ENCODE measurements at places on chromosomes 4 and X.

- peak; percentile 56 for DNase-seq
Observed at GRCh38 chr4:47839259-47839658, 1.4 kb upstream of the CORIN start.

GRCh38 chr4:4289055-4289454 is 899 bp downstream of the LYAR start:
- no peak for DNase-seq

GRCh38 chr4:126221717-126222340 is 907.1 kb downstream of the FAT4 start:
- DNase-seq, result no peak

- DNase-seq, result no peak
Observed at GRCh38 chr4:138158746-138159297, 83.3 kb downstream of the SLC7A11 start.

DNA sequence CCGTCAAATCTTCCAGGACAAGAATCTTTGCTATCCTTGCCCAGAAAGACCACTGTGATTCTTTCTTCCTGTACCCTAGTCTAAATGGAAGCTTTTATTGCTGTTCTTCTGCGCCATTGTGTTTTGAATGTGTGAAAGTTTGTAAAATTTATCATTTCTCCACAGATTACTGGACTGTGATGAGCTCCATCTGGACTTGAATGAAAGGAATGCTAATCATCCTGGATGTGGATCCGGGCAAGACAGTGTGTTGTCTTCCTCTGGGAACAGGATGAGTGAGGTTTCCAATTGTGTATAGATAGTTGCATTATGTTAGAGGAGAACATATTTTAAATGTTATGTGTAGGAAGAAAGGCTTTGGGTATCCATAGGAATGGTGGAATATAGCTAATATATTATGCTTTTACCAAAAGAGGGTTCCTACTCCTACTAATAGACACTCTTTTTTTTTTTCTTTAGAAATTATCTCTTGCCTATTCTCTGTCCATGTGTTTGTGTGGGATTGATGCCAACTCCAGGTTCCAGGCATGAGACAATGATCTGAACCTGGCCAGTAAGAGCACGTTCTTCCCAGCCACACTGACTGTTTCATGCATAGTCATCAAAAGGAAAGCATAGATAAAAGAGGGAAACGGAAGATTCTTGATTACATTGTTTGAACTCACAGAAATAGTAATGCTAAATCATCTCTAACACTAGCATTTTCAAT is 803.6 kb upstream of the ADGRL3 start:
- no peak for DNase-seq

DNA sequence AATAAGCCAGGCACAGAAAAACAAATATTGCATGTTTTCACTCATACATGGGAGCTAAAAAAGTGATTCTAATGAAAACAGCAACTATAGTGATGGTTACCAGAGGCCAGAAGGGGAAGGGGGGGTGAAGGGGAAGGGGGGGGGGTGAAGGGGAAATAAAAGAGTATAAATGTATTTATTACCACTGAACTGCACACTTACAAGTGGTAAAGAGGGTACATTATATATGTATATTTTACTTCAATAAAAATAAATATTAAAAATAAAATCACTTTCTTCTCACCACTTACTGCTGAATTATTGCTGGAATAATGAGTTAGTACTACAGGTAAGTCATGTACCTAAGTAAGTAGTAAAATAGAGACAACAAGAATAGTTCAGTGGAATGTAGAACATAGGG is 2.1 kb upstream of the VCX3B start:
- DNase-seq, result no peak

GRCh38 chr4:32562010-32562409 is 1841.8 kb downstream of the PCDH7 start:
- DNase-seq, result no peak

GRCh38 chr4:1451752-1452122 is 45.5 kb upstream of the NKX1-1 start:
- DNase-seq, result no peak

- DNase-seq, result no peak
Observed at GRCh38 chr4:184887947-184888346, 62.2 kb upstream of the ACSL1 start.

GRCh38 chrX:68746988-68747387 is 81.8 kb upstream of the EFNB1 start:
- DNase-seq, result no peak

DNA sequence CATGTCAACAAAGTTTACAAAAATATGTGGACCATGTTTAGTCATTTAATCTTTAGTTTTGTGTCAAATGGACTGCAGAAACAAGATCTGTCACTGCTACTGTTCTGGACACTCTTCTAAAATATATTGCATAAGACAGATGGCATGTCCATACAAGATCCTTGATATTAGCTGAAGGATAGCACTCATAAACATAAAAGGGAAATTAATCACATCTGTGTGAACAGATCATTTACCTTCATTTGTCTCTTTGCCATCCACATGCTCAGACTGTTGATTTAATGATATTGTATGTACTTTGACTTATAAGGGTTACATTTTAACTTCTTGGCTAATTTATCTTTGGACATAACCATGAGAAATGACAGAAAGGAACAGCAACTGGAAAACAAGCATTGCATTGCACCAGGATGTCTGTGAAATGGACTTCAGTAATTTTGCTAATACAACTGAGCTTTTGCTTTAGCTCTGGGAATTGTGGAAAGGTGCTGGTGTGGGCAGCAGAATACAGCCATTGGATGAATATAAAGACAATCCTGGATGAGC is at the start of gene UGT2B7:
Gene UGT2B7 (plus strand): TSS at position 364 of the 546 bp plus-strand sequence. CDS start 47 bp downstream, at position 411.
- DNase-seq, result no peak

- DNase-seq, result no peak
Observed at GRCh38 chr4:141565379-141566089, 70.8 kb upstream of the IL15 start.

GRCh38 chrX:123357941-123358340 is 173.9 kb downstream of the GRIA3 start:
- DNase-seq, result no peak

- no peak for DNase-seq
Observed at GRCh38 chr4:141416219-141416618, 195.5 kb downstream of the ZNF330 start.

- no peak for DNase-seq
Observed at GRCh38 chrX:63809173-63809572, 24.2 kb upstream of the ARHGEF9 start.

DNA sequence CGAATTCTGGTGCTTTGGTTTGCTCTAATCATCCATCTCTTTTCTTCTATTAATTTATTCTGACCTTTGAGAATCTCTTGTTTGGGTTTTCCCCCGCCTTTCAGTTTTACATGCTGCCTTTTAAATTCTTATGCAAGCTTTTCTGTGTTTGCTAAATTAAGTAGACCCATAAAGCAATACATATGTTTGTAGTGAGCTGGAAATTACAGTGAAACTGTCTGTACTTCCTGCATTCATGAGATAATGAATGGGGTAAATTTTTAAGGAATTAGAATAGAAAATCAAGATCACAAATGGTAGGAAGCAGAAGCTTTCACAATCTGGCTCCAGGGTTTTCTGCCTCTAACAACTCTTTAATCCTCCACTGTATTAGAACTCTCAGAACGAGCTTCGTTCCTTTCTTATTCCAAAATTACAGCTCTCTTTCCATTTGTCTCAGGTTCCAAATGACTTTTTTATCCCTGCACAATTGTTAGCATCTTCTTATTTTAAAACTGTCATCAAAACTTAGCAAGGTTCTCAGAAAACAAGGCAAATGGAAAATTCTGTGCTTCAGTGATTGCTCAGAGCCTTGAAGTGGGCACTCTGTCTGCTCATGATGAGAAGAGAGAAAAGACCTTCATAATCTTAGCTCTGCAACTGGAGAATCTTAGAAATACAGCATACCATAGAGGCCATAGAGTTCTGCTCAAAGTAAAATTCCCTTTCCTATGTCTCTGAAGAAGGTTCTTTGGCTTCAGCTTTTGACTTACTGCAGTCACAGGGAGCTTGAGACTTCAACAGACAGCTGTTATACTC is 108.2 kb downstream of the EGF start:
- DNase-seq, result no peak
